NCI-H1417 (cell line): ENCODE measurements at places on chromosomes 5 and 9.
A peak's percentile ranks its signal among the peaks of the same experiment; 100 is the strongest.

- no peak for DNase-seq
Observed at GRCh38 chr5:16592255-16592654, 24.5 kb downstream of the RETREG1 start.

DNA sequence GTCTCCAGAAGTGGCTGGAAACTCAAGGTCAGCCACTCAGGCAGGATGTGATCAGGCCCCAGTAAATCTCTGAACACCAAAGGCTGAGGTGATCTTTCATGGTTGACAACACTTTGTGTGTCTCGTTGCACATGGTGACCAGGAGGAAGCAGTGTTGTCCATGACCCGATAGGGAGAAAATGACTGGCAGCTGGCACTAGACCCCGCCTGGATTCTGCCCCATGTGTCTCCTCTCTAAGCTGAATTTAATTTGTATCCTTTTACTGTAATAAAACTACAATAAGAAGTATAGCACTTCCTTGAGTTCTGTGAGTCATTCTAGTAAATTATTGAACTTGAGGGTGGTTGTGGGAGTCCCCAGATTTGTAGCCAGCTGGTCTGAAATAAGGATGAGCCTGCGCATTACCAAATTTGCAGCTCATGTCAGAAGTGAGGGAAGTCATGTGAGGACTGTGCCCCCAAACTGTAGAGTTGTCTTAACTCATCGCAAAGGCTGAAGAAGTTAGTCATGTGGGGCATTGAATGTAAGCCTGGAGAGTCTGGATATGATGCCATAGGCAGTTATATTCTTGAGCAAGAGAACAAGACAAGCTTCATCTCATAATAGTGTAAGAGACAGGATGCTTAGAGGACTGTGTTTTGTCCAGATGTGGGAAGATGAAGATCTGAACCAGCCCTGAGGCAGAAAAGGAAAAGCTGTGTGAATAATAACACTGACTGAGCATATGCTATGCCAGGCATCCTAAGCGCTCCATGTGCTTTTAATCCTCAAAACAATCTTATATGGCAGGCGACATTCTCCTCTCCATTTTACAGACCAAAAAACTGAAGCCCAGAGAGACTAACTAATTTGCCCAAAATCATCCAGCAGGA, 55.9 kb downstream of the TMEM215 start:
- DNase-seq: no peak

DNA sequence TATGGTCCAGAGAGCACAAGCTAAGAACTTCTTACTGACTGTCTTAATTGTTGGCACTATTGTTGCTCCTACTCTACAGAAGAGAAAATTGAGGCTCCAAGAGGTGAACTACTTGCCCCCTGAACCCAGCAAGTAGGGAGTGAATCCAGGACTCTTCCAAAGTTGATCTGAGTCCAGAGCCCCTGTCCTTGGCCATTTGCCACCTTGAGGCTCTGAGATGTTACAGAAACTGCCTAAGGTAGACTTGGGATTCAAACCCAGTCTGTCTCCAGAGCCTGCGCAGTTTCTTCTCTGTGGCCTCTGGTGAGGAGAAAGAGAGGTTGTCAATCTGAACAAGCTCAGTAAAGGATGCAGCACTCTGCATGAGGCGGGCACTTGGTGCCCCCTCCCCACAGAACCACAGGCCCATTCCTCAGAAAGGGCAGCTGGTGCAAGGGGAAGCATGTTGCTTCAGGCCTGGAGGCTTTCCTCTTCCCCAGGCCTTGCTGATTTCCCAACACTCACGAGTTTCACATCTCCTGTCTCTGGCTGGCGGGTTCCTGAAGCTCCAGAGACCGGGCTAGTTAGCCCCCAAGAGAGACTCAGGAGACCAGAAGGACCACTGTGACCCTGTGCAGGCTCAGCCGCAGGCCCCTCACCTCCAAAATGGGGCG, 2.9 kb upstream of the LCP2 start:
- no peak for DNase-seq

DNA sequence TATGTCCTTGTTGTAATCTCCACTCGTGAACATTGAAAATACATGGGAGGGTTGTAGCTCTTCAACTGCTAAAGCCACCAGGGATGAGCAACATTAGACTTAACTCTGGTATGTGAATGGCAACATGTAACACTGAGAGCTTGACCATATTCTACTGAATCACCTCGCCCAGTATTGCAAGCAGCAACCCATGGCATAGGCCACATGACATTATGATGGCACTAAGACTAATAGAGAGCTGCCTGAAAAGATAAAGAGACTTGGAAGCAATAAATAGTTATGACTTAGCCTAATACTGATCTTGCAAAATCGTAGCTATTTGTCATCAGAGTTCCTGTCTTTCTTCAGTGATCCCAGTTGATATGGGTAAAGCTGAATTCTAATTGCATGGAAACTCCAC, 108.4 kb upstream of the NREP start:
- no peak for DNase-seq

DNA sequence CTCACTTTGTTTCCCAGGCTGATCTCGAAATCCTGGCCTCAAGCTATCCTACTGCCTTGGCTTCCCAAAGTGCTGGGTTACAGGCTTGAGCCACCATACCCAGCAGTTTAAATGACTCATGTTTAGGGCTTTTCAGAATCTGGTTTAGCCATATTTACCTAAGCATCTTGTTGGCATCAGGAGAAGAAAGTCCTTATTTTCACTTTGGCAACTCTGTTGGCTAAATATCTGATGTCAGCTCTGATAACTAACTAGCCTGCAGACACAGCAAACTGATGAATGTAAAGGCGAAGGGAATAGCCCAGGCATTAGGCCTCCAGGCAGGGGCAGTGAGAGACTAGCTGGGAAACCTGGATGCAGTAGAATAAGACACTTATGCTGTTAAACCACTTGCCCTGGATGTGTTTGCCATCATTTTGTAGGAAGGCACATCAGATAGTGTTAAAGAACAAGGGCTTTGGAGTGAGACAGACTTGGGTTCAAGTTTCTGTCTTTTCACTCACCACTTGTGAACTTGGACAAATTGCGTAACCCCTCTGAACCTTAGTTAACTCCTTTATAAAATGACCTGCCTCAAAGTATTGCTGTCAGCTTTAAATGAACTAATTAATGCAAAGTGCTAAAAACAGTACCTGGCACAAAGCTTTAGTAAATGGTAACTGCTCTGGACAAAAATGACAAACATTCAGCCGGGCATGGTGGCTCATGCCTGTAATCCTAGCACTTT, 34.7 kb upstream of the GARNL3 start:
- no peak for DNase-seq

GRCh38 chr9:127863191-127863621, 8.7 kb upstream of the ENG start:
- no peak for DNase-seq

DNA sequence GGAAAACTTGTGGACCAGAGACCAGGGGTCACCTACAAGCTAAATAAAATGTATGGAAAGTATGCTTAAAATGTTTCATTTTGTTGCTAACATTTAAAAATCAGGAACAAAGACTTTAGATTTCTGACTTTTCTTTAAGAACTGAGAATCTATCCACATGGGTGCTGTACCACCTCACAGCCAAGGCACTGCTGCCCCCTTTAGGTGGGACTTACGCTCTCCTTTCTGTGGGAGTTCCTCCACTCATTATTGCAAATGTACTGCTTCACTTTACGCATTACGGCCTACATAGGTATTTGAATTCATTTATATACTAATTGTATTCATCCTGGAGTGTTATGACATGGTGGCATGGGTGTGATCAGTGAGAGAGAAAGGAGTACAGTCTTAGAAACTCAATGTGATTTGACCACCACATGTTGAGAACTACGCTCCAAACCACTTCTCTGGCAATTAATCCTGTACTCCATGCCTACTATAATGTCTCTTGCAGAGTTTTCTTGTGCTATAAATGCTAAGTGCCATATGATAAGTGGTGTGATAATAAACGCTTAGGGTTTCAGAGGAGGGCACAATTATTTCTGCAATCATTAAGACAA, 24.7 kb upstream of the CETN3 start:
- peak; percentile 15 for DNase-seq

- DNase-seq: no peak
Observed at GRCh38 chr9:111728617-111729366, 65.9 kb downstream of the SHOC1 start.

DNA sequence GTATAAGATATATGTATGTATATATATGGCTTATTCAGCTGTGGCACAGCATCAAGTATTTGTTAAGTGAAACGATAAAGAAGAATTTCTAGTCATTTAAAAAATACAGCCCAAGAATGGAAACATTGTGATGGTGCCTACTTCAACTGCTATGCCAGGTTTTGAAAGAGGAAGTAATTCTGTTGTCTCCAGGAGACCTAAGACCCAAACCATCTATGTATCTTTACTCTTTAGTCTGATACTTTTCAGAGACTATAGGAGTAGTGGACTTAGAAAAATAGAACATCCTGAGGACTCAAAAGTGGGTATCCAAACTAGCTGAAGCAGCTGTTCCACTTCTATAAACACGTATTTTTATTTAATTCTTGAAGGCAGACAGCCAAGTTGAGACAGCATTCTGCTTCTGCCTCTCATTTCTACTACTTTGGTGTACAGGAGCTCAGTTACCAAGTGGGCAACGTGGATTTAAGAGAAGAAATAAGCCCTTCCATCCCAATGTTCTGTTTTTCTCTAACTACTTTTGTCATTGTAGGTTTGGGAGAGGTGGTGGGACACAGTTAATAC, 110.7 kb downstream of the RPS23 start:
- no peak for DNase-seq

DNA sequence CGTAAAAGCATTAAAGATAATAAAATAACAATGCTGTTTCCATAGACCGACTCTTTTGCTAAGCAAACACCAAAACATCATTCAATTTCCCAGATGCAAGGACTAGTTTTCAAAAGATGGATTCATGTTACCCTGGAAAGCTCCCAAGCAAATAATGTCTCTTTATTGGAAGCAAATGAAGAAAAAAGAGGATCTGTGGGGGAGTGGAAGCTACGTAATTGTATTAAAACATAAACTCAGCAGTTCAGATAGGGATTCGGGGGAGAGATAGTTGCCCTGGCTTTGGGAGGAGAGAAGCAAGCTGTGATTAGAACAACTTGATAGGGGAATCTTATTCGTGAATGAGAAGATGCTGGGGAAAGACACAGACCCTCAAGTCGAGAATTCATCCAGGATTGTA, 491.0 kb upstream of the CLINT1 start:
- DNase-seq: no peak

DNA sequence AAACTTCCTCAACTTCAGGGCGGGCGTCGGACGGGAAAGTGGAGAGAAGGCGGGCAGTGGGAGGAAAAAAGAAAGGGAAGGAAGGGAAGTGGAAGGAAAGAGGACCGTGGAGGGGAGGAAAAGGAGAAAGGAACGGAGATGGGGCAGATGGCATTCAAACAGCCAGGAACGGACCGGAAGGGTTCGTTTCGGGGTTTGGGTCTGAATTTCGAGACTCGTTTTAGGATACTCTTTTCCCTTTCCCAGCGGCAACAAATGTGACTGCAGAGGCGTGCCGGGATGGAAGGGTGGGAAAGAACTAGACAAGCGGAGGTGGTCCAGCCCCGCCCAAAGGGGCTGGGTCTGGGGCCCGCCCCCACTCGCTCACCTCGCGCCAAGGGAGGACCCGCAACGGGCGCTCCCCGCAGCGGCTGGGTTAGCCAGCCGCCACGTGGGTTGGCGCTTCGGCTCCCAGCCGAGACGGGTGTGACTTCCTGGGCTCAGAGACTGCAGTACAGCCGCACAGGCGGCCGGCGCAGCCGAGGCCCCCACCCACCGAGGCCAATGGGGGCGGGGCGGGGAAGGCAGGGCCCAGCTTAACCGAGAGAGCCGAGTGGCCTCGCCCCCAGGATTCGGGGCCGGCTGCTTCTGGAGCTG, 2.7 kb downstream of the VCAN start:
- peak; percentile 59 for DNase-seq

DNA sequence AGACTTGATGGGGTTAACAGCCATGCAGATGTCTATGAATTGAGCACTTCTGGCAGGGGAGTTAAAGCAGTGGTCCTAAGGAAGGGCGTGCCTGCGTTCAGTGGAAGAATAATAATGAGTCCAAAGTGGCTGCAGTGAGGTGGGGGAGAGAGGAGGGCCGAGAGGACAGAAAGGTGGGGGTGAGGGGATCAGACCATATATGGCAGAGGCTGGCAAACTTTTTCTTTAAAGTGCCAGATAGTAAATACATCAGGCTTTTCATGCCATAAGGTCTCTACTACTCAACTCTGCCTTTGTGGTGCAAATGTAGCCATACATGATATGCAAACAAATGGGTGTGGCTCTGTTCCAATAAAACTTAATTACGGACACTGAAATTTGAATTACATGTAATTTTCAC, 77.1 kb downstream of the STRBP start:
- DNase-seq: no peak

DNA sequence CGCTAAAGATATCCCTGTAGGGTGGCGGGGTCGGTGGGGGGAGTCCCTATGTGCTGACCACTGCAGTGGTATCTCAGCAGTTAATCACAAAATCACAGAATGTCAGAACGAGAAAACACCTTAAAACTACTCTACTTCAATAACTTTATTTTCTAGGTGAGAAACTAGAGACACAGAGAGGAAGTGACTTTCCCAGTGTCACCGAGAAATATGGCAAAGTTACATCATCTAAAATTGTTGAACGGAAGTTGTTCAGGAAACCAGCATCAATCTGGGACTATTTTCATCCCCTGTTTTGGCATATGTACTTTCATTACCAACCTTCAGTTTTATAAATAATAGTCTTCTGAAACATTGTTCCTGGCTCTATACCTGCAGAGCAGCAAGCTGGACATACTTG, 384.0 kb downstream of the SPOCK1 start:
- DNase-seq: no peak

GRCh38 chr9:7209990-7210389, 452.2 kb downstream of the KDM4C start:
- DNase-seq: no peak

DNA sequence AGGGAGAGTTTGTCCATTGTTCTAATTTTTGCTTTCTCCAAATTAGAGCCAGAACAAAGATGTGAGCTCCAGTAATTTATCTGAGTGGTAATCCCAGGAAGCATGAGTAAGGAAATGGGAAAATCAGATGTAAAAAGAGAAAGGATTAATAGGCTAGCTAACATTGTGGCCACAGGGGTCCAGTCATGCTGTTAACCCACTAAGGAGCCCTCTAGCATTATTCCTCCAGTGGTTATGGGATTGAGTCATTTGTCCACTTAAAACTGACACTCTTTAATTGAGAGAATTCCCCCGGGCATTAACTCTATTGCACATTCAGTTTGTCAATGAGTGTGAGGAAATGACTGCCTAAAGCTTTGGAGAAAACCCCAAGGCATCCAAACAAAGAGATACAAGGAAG, 700.3 kb upstream of the TYRP1 start:
- peak; percentile 19 for DNase-seq
